ENCODE measurements at places on chromosomes 5 and 9.

- DNase-seq, result no peak
These were observed at the start of gene DBH for GRCh38 chr9:133635533-133636531. DBH (plus strand) TSS chr9:133636363; CDS start chr9:133636372, 9 bp downstream.

DNA sequence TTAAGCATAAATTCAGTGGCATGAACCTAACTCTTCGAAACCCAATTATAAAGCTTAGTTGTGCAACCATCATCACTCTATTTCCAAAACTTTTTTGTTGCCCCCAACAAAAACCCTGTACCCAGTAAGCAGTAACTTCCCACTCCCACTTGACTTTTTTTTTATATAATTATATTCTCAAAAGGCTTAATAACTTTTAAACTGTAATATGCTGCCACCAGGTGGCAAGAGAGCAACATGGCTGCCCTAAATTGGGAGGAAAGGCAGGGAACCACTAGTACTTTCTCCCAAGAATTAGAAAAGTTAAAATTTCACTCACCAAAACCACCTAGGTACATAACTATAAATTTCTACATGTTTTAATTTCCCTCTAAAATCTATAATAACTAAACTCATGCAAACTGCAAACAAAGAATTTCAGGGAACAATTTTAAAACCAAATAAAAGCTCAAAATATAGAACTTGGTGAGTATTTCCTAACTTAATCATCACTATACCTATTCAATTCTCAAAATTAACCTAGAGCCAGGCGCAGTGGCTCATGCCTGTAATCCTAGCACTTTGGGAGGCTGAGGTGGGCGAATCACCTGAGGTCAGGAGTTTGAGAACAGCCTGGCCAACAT lies 50.2 kb upstream of the RNF38 start:
- DNase-seq, result no peak

DNA sequence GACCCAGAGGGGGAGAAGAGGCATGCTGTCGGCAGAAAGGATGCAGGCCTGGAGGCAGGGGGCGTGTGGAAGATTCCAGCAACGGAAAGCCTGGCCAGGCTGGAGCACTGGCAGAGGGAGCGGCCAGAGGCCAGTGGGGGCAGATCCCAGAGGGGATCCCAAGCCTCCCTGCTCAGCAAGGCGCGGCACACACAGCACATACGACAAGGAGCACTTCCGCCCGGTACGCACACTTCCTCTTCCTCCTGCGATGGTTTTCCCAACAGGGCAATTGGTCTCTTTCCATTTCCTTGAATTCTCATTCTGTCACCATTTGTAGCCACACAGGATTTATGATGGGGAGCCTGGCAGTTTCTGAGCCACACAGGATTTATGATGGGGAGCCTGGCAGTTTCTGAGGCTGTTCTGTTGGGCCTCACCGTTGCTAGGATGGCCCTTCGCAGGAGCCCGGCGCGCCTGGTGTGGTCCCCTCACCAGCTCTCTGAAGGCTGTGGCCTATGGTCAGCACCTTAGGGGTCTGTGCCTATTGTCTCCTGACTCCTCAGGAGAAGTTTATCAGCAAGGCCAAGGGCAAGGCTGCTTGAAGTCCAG lies 123.5 kb upstream of the RAPGEF1 start:
- no peak for DNase-seq

DNA sequence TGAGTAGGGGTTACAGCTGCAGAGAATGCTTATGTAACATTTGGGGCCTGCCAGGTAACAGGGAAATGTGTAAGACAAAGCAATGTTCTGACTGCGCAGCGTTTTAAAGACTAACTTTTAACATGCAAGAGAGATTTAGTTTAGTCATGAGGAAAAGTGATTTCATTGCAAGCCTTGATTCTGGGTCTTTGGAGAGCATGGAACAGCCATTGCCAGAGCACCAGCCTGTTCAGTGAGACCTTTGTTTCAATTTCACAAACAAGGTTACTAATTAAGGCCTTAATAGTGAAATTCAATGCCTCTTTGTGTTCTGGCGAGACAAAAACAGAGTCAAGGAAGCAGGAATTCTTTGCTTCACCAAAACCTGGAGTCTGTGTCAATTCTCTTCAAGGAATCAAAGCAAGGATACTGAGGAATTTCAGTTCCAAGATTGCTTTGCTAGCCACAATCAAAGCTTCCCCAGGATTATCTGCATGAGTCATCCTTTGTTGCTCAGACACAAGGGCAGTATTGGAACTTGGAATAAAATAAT lies 14.4 kb downstream of the CKMT2 start:
- DNase-seq, result no peak

DNA sequence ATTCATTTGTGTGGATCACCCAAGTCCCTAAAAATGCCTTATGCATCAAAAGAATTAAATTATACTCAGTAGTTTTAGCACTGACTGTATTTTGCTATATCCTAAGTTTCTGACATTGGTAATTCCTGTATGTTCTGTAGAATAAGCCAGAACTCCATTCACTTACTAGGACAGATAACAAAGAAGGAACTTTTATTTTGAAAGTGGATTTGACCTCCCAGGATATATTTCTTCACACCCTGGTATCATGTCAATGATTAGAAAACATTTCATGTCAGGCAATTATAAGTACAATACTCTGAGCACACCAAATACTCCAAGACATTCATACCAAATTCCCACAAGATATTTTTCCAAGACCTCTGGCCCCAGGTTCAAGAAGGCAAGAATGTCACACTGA lies 28.7 kb upstream of the MYOT start:
- DNase-seq, result no peak

DNA sequence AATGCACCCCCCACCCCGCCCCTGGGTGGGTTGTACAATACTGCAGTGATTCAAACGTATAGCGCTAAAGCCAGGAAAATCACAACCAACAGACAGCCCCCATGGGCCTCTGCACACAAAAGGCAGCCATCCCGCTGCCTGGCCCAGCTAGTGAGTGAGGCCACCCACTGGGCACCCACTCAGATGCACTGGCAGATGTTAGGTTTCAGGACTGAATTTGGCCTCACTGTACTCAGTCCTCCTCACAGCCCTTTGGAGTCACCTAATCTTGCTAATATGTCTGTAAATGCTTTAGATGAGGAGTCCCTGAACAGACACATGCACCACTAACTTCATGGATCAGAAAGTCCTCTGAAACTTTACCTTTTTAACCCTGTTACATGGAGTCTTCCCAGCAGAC lies 87.7 kb downstream of the FSTL4 start:
- no peak for DNase-seq

- DNase-seq, result no peak
These were observed 931 bp downstream of the FAM219A start for GRCh38 chr9:34457266-34458012.

- no peak for DNase-seq
These were observed 179.4 kb downstream of the PJA2 start for GRCh38 chr5:109230369-109230768.

DNA sequence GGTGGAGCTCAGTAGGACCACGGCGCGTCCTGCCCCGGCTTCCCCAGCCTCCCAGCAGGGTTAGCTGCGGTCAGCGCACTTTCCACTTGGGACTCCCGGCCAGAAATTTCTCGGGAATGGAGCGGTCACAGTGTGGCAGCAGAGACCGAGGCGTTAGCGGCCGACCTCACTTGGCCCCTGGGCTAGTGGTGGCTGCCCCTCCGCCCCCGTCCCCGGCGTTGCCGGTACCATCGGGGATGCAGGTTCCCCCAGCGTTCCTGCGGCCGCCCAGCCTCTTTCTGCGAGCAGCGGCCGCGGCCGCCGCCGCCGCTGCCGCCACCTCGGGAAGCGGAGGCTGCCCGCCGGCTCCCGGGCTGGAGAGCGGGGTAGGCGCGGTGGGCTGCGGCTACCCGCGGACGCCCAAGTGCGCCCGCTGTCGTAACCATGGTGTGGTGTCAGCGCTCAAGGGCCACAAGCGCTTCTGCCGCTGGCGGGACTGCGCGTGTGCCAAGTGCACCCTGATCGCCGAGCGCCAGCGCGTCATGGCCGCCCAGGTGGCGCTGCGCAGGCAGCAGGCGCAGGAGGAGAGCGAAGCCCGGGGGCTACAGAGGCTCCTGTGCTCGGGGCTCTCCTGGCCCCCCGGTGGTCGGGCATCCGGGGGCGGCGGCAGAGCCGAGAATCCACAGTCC lies 460 bp downstream of the DMRTA1 start:
- DNase-seq, result no peak

- no peak for DNase-seq
These were observed 174.8 kb downstream of the OLFM1 start for GRCh38 chr9:135262248-135262647.

DNA sequence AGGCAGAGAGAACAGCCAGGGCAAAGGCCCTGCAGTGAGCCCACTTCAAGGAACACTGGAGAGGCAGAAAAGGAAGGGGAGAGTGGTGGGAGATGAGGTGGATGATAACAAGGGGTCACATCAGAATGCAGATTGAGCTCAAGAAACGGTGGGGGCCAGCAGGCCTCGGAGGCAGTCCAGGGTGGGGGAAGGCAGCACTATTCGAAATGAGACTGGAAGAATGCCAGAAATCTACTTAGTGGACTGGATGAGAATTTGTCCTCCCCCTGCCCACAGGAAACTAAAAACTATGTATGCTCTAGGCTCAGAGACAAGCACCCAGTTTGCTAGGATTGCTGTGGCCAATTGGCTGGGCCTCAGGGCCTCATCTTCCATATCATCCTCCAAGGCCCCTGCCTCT lies 148.7 kb downstream of the ADAMTS12 start:
- DNase-seq, result no peak

- DNase-seq, result no peak
These were observed 2002.0 kb upstream of the CDH9 start for GRCh38 chr5:29040404-29040803.

GRCh38 chr5:100644185-100644584 lies 109.0 kb downstream of the FAM174A start:
- no peak for DNase-seq

DNA sequence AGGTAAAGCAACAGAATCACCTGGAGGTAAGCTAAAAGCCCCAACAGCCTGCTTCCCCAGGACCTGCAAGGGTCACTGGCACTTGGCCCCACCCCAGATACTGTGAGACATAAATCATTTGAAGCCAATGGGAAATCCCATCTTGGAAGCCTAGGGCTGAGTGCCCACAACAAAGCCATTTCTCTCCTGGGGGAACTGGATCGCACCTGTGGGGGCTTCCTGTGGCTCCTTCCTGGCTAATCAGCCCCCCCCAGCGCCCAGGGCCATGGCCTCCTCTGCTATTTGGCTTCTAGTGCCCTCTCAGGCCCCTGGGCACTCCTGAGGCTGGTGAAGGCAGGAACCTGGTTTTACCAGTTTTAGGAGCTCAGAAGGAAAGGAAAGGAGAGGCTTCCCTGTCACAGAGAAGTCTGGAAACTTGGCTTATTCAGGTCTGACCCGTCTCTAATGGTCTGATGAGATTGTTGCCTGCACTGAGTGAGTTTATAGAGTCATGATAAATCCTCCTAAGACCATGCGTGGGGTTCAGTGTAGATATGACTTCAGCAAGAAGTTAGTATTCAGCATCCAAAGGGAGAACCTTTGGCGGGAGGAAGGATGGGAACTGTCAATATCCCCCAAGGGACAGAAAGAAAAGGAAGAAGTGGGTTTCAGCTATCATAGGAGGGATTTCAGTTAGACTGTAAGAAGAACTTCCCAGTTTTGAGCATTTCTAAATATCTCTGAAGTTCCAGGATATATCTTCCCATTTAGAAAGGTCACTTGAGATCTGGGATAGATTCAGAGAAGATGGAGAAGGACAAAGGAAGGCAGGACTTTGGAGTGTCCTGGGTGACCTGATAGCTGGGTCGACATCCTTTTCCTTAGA lies 1.2 kb downstream of the KCNMB1 start:
- DNase-seq, result no peak

DNA sequence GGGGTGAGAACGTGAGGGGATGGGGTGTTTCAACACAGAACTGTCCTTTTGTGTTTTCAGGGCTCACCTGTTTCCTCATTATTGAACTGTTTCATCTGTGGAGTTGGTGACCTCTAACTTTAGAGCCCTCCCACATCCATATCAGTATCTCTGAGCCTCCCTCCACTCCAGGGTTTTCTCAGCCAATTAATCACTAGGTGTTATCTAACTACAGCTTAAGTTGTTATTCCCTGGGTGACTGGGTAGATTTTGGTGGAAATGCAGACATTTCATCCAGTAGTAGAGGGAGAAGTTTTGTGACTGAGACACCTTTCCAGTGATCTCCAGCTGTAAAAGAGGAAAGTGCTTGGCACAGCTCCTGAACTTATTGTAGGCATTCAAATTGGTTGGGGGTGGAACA lies 23.7 kb downstream of the PPP3R2 start:
- DNase-seq, result no peak

GRCh38 chr9:78676623-78677022 lies 379.7 kb downstream of the PSAT1 start:
- DNase-seq, result no peak

DNA sequence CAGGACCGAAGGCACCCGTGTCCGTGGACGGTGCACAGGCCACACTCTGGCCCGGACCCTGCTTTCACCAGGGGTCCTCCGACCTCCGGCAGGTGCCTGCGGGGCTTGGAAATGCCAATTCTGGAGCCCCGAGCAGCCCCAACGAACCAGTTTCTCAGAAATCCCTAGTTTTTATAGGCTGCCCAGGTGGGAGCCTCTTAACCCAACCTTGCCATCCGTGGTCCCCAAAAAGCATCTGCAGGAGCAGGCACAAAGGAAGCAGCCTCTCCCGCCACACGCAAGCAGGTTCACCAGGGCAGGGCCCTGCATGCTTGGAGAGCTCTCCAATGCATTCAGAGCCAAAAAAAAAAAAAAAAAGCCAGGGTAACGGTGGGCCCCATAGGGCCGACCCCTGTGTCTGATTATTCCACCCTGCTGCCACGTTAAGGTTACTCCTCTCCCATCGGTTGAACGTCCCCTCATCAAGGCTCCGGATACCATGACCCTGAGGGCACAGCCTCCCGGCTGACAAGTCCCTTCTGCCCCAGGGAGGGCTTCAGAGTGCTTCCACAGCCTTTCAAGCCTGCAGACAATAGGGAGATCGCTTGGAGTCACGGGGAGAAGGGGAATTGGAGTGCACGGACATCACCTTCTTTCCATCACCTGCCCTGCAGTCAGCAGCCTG lies 796 bp upstream of the TPRN start:
- DNase-seq, result no peak

DNA sequence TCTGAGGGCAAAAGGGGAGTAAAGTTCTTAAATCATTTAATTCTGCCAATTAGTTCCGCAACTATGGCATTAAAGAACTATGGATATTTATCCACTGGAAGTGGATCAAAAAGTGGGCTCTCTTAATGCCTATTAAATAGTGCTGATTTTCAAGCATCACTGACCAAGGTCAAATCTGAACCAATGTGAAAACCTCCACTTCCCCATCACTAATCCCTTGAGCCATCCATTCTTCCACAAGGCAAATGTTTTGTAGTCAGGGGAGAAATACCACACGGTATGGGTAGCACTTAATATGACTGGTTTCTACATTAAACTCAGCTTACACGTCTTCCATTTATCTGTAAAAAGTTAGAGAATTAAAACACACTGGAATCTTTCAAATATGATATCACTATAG lies 57.6 kb downstream of the MLLT3 start:
- no peak for DNase-seq

- no peak for DNase-seq
These were observed 46.8 kb downstream of the APTX start for GRCh38 chr9:32954642-32955041.

GRCh38 chr5:59062986-59063683 lies 480.3 kb downstream of the RAB3C start:
- DNase-seq, result no peak

- no peak for DNase-seq
These were observed 116.1 kb upstream of the ACTBL2 start for GRCh38 chr5:57598756-57599155.

GRCh38 chr9:124349267-124349666 lies 66.0 kb downstream of the PSMB7 start:
- no peak for DNase-seq

All from T-helper 22 cell (primary cell).